NCI-H2081 (cell line): ENCODE measurements at places on chromosomes 13 and 19.

- DNase-seq, result peak; percentile 65
Observed at GRCh38 chr13:107964395-107964794, 250.9 kb downstream of the LIG4 start.

DNA sequence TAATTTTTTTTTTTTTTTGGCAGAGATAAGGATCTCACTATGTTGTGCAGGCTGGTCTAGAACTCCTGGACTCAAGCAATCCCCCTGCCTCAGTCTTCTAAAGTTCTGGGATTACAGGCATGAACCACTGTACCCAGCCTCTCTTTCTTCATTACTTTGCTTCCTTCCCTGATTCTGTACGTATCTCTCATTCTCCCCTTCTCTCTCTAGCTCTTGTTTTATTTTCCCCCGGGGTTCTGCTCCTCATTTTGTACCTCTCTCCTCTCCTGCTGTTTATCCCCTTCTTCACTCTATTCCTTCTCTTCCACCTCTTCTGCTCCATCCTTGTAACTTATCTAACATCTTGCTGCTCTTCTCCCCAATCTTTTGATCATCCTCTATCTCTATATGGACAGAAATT, 46.5 kb downstream of the ZNF611 start:
- DNase-seq, result no peak

- DNase-seq, result no peak
Observed at GRCh38 chr13:91174886-91175501, 172.5 kb upstream of the MIR17HG start.

DNA sequence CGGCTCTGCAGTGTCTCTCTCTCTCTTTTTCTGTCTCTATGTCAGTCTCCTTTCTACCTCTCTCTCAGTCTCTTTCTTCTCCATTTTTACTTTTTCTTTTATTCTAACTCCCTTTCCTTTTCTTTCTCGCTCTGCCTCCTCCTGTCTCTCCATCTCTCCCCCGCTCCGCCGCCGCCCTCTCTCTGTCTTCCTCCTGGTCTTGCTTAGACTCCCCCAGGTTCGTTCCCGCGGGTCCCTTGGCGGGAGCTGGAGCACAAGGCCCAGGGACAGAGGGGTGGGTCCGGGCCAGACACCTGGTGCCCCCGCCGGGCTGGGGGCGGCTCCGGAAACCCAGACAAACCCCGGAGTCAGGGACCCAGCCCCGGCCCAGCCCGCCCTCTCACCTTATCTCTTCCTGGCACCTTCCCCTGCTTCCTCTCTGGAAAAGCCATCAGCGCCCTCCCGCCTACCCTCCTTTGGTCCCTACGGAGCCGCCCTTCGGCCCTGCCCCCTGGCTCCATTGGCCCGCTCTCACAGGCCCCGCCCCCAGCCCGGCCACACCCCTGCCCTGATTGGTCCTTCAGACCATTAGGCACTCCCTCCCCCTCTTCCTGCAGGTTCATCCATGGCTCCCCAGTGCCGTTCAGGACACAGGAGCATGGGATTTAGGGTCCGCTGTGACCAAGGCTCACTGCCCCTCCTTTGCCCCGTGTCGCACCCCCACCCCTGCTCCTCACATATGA, 15.4 kb upstream of the NOP53 start:
- DNase-seq, result no peak

- DNase-seq, result no peak
Observed at GRCh38 chr13:99857738-99858137, 113.8 kb downstream of the ZIC5 start.

DNA sequence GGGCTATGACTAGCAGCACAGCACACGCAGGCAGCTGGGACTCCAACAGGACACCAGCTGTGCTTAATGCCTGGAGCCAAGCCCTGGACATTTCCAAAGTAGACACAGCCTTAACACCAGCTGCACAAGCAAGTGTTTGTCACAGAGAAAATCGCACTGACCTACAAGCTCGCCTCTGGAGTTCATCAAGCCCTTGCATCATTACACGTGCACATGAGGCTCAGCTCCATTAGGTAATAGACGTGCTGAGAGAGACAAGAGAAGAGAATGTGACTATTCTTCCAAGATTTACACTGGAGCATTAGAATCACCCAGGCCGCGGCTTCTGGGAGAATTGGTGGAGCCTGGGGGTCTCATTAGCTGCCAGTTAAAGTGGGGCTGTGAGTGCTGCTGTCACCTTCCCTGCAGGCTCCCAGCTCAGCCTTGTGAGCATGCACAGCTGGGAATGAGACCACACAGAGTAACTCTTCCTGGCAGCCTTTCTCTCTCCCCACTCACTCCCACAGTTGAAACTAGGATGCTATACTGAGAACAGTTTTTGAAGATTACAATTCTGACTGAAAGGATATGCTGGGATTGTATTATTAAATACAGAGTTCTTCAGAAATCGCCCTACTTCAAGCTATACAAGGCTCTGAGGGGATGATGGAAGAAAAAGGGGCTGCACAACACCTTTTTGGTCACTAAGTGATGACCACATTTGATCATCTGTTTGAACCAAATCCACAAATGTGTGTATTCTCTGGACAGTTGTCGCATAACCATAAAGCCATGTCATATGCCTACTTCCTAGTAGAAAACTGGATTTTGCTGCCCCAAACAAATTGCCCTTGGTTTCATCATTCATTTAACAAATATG, 10.5 kb downstream of the STOML3 start:
- peak; percentile 92 for DNase-seq

- no peak for DNase-seq
Observed at GRCh38 chr13:41520016-41520659, 62.8 kb downstream of the RGCC start.

- peak; percentile 70 for DNase-seq
Observed at GRCh38 chr19:50817941-50818858, 5.4 kb downstream of the KLK1 start.

- no peak for DNase-seq
Observed at GRCh38 chr19:33486407-33486806, 35.2 kb downstream of the PEPD start.

DNA sequence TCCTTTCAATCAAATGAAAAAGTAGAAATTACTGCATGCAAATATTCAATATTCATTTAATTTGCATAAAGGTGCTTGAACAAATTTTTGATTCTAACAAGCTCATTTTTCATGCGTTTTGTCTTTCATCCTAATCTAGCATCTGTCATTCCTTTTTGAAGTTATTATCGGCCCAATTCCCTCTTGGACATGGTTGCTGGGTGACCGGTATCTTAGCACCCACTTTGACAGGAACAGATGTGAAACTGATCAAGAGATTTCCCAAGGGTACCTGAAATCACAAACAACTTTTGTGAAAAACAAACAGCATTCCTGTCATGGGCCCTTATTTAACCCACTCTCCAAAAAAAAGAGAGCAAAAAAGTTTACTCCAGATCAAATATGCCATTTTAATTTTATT, 13.3 kb downstream of the DACH1 start:
- DNase-seq, result no peak

DNA sequence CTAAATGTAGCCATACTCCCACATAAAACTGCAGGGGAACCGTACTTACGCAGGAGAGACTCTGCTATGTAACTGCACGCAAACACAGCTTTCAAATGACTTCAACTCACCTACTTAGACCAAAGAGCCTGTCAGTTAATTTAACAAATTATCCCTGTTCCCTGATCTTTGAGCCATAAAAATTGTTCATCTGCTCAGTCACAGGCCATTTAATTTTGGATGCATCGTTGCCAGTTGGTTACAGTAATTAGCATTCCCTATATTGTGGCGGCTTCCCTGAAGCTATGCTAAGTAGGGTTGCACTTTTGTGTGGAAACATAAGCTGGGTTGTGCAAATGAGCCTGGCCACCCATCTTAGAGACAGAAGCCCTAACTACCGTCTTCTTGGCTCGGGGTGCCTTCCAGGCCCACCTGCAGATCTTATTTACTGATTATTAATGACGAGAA, 21.2 kb upstream of the OBI1 start:
- DNase-seq, result peak; percentile 84

- peak; percentile 24 for DNase-seq
Observed at GRCh38 chr13:26048741-26049140, 3.1 kb downstream of the SHISA2 start.

DNA sequence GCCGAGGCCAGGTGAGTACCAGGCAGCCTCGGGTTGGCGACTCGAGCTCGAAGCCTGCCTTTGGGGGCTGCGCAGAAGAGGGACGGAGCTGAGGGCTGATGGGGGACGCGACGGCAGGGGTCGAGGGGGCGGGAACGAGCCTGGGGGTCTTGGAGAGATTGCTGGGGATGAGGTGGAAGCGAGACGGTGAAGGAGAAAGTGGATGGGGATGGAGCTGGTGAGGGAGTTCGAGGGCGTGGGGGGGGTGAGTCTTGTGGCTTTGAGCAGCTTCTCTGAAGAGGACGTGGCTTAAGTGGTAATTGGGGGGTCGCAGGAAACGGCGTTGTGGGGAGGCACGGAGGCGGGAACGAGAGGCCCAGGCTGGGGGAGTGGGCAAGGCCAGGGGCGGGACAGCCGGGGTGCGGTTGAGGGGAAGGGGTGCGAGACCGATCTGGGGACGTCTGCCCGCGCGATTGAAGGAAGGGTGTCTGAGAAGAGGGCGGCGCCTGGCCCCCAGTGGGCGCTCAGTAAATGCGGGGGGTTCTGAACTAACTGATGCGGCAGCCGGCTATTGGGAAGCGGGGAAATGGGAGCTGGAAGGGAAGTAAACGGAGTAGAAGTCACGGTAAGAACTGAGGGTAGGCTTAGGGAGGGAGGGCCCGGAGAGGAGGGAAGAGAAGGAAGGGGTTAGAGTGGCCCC, 426 bp downstream of the MYO9B start:
- no peak for DNase-seq

DNA sequence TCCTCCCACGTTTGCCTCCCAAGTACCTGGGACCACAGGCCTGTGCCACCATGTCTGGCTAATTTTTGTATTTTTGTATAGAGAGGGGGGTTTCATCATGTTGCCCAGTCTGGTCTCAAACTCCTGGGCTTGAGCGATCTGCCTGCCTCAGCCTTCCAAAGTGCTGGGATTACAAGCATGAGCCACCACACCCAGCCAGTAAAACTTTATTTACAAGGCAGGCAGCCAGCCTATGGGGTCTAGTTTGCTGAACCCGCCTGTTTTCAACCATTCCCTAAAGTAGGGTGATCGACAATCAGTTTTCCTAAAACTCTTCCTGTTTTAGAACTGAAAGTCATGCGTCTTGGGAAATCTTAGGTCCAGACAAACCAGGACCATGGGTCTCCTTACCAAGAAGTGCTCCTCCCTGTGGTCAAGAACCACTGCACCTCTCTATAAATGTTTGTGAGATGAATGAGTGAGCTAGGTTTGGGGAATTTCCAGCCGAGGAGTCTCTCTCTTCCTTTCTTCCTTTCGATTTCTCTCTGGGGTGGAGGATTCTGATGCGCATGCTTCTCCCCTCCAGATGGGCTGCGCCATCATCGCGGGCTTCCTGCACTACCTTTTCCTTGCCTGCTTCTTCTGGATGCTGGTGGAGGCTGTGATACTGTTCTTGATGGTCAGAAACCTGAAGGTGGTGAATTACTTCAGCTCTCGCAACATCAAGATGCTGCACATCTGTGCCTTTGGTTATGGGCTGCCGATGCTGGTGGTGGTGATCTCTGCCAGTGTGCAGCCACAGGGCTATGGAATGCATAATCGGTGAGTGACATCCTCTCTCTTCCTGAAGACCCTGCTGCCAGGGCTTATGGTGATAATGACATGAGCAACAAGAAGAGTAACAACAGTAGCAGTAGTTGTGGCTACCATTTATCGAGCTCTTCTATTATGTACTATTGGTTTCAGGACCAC, 38.7 kb downstream of the ADGRE1 start:
- peak; percentile 2 for DNase-seq

DNA sequence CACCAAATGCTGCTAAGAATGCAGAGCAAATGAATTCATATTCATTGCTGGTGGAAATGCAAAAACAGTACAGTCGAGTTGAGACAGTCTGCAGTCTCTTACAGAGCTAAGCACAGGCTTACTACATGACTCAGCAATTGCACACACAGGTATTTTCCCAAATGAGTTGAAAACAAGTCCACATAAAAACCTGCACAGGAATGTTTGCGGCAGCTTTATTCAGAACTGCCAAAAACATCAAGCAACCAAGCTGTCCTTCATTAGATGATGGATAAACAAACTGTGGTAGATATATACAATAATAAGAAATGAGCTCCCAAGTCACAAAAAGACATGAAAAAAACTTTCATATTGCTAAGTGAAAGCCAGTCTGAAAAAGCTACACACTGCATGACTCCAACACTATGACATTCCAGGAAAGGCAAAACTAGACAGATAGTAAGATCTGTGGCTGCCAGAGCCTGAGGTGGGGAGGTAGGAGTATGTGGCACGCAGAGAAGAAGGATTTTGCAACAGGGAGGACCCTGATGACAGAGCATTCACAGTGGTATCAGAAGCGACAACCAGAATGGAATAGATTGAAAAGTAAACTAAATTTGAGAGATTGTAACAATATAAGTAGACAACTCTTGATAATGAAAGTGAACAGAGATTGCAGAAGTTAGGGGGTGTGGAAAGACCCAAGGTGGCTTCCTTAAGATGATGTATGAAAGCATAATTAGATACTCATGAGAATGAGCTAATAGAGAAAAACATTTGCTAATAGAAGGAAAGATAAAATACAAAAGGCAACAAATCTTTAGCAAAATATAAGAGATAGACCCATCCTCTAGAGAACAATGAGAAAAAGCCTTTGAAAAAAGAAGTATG, 52.7 kb downstream of the TSC22D1 start:
- no peak for DNase-seq

- peak; percentile 39 for DNase-seq
Observed at GRCh38 chr13:68727798-68728197, 1379.8 kb upstream of the ATXN8OS start.

- DNase-seq, result no peak
Observed at GRCh38 chr13:43730642-43731041, 56.1 kb downstream of the ENOX1 start.

DNA sequence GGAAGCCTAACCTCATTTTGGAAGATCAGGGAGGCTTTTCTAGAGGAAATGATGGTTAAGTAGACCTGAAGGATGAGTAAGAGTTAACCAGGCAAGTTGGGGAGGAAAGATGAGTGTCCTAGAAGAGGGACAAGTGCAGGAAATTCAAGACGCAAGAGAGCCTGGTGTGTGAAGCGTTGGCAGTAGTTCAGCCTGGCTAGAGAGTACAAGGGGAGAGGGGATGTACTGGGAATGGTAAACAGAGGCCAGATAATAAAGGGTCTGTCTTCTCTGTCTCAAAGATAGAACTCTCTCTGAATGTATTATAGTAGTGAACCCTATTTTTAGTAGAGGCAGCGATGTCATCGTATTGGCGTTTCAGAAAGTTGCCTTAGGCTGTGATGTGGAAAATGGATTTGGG, 9.7 kb downstream of the DPY19L3 start:
- DNase-seq, result no peak
